ENCODE measurements at places on chromosomes 2 and 18.

GRCh38 chr2:100140582-100140981 lies 1.8 kb downstream of the AFF3 start:
- no peak for DNase-seq

DNA sequence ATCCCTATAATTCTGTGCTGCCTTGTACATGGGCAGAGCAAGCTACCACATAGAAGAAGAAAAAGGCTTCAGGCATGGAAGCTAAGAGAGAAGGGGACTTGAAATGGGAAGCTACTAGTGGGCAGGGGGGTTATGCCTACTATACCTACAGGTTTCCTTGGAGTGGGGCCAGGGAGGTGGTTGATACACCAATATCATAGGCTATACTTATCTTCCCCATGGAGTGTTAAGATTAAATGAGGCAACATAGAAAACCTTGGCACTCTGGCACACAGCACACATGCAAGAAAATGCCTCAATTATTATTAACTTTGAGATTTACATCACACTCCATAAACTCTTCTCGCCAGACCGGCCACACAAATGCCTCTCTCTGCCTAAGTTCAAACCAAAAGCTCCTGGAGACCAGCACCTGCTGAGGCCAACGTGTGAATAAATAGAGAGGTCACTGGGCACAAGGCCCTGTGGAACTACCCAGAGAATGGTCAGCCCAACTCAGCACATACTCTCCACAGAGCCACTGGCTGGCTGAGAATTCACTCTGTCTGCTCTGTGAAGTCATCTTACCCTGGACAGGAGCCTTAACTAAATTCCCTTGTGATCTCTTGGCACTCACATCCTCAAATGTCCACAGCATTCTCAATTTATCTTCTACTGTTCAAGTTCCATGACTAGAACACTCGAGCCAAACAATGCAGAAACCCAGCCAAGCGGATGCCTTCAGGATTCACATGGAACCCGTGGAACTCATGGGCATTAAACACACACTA lies 498.7 kb downstream of the BCL11A start:
- DNase-seq: no peak

GRCh38 chr2:8652774-8653426 lies 29.0 kb upstream of the ID2 start:
- no peak for DNase-seq

- DNase-seq: no peak
Measured at GRCh38 chr2:158131483-158131912, 29.8 kb downstream of the UPP2 start.

GRCh38 chr2:31137211-31138036 lies 816 bp downstream of the GALNT14 start:
- DNase-seq: no peak
